Naive B cell (primary cell): ENCODE measurements at places on chromosomes 7 and 10.

DNA sequence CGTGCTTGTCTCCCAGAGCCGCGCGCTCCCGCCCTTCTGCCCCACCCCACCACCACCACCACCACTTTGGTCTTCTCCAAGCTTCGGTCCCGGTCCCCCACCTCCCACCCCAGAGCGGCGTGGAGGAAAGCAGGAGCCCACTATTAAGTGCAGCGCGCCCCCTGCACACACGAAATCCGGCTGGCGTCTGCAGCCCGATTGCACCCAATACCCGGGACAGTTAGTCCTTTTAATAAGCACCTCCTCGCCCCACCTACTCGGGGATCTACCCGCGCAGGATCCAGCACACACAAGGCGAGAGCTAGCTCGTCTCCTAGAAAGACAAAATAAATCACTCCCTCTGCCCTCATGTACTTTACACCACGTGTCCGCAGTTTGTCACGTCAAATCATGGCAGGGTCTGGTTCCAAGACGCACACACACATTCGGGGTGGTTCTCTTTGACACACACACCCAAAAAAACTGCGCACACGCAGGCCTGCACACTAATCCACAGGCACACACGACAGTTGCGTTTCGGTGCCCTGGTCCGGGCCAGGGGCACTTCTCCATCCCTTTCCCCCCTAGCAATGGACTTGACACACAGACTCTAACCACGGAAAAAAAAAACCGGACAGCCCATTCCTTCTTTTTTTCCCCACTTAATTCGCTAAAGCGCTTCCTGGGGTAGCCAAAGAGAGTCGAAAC lies 1.6 kb downstream of the SFMBT2 start:
- DNase-seq = peak; percentile 43

DNA sequence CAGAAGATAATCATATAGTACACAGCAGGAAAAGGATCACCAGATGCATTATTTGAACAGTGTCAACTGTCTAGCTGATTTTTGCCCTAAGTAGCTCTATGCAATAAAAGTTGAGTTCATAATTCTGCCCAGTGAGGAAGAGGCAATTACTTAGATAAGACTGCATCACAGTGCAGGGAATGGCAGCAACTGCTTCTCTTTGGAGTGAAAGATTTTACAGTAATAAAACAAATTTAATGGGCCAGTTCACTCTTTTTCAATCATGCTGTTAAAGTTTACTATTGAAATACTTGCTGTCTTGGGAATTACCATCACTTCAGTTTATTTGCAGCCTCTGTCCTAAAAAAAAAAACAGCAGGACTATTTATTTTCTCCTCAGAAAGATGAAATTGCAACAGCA lies 907.9 kb downstream of the ANKRD7 start:
- DNase-seq = no peak

GRCh38 chr7:135939261-135939812 lies 37.8 kb downstream of the MTPN start:
- DNase-seq = no peak

DNA sequence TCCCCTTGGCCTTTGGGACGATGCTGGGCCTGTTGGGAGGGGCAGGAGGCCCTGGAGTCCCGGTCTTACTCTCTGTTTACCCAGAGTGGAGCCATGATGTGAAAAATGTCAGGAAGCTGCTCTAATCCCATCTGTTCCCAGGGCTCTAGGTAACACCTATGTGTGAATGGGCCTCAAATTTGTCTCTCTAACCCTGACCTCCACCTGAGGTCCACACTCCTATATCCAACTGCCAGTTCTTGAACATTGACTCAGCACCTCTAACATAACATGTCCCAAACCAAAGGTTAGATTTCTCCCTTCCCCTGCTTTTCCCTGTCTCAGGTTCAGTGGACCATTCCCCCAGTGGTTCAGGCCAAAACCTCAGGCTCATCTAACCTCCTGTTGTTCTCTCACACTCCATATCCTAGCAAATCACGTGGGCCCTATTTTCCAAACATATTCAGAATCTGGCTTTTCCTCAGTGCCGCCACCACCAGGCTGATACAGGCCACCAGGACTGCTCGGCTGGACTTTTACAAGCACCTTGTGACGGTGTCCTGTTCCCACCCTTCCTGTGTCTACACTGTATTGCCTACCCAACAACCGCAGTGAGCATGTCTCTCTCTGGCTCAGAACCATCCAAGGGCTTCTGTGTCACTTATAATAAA lies 130.6 kb downstream of the ATXN7L1 start:
- no peak for DNase-seq

- peak; percentile 65 for DNase-seq
Measured at GRCh38 chr7:2719007-2719406, 31.0 kb downstream of the AMZ1 start.

DNA sequence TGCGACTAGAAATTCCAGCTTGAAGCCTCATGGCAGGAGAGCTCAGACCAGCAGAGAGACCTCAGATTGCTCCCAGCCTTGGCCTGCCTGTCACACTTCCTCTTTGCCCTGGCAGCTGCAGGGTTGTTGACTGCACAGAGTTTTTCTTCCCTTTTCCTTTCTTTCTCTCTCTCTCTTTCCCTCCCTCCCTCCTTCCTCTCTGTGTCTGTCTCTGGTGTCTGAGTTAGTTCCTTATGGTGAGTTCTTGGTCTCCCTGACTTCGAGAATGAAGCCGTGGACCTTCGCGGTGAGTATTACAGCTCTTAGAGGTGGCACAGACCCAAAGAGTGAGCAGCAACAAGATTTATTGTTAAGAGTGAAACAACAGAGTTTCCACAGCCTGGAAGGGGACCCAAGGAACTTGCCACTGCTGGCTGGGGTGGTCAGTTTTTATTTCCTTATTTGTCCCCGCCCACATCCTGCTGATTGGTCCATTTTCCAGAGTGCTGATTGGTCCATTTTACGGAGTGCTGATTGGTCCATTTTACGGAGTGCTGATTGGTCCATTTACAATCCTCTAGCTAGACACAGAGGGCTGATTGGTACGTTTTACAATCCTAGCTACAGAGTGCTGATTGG lies 266.3 kb downstream of the RPS24 start:
- DNase-seq = peak; percentile 62

DNA sequence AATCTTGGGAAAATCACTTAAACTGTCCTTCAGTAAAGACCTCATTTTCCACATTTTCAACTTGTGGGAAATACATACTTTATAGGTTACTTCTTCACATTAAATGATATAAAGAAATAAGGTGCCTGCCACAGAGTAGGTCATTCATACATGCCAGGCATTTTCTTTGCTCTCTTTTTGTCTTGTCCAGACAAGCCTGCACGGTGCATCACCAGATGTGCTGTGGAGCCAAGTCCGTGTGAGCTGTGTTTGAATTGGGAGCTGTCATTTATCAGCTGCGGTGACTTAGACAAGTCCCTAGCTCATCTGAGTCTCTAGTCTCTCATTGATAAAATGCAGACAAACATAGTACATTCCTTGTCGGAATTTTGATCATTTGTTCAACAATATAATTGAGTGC lies 432.9 kb downstream of the SORCS3 start:
- DNase-seq = no peak

GRCh38 chr10:34721208-34721840 lies 93.8 kb downstream of the PARD3 start:
- no peak for DNase-seq

DNA sequence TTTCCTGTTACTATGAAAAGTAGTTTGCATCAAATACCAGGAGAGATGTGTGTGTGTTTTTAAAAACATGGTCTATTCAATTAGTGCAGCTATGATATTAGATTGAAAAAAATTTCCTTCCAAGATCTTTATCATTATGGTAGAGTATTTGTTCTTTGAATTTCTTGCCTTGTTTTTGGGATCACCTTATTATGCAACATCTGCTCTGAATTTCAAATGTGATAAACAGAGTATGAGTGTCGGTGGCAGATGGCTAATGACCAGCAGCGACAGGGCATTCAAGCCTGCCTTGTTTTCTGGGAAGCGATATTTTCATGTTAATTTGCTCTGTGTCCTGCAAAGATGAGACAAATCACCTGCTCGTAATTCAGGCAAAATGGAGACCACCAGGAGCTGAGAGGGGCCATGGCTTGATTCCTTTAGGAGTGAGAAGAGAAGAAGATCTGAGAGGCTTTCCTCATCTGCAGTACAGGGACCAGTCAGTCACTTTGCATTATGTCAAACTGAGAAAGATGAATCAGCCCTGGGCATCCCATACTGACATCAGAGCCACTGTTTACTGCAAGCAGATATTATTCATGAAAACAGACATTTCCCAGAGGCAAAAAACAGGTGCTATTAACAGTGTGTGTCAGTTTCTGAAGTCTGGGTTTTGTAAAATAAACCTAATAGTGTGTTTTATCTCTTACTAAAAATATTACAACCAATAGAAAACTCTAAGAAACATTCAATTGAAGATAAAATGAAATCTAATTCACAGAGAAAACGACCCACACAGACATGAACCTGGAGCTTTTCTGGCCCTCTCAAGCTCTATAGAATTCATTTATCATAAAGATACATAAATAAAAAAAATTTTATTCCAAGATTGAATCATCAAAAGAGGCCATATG lies 67.6 kb downstream of the CDK6 start:
- DNase-seq = no peak

- no peak for DNase-seq
Measured at GRCh38 chr7:33287738-33288137, 158.4 kb downstream of the BBS9 start.

DNA sequence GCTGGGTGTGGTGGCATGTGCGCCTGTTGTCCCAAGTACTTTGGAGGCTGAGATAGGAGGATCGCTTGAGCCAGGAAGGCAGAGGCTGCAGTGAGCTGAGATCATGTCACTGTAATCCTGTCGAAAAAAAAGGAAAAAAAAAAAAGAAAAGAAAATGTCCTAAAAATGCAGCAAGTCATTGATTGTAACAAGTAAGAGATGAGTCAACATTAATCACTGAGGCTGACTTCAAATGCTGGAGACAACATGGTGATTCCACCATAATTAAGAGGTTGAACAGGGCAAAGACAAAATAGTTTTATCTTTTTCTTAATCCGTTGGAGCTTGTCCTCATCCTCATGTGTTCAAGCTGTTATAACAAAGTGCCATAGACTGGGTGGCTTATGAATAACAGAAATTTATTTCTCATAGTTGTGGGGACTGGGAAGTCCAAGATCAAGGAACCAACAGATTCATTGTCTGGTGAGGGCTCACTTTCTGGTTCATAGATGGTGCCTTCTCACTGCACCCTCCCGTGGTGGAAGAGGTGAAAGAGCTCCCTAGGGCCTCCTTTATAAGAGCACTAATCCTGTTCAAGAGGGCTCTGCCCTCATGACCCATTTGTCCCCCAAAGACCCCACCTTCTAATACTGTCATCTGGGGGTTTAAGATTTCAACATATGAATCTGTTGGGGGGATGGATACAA lies 60.3 kb downstream of the TBXAS1 start:
- DNase-seq = no peak

DNA sequence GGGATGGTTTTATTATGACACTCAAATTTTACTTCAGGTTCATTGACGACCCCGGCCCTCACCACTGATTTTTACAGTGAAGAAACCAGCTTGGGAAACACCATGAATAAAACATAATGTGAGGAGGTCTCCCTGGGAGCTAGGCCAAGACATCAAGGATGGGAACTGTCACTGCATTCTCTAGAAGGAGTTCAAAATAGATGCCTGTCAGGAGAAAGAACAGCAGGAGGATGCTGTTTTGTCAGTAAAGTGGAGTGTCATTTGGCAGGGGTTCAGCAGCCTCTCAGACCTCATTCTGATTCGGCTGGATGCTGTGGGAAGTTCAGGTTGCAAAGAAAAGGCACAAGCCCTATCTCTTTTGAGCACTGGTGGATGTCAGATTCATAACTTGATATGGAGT lies 360.3 kb upstream of the C7orf33 start:
- DNase-seq = no peak

- DNase-seq = peak; percentile 3
Measured at GRCh38 chr7:105759670-105760550, 116.5 kb downstream of the ATXN7L1 start.

DNA sequence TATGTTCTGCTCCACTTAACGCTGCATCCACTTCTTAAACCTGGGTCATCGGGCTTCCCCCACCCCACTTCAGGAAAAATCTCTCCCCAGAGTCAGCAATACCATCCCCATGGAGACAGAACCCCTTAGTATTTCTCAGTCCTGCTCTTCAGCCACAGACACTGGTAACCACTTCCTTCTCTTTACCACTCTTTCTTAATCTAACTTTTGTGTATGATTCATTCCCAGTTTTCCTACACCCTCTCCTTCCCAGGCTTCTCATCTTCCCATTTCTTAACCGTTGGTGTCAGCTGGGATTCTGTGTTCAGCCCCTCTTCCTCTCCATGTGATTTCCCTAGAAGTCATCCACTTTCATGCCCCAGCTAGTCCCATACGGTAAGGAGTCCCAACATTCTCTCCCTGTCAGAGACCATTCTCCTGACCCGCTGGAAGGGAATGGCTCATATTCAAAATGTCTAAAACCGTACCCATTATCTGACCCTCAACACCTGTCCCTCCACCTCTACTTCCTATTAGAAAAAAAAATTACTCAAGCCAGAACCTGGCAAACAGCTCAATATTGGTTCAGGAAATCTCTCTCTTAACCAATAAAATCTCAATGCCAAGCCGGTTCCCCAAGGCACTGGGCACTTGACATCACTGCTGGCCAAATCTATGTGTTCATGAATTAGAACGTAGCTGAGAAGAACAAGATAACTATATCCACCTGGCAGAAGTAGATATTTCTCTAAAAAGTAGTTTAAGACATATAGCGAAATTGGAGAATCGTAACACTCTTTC lies 89.4 kb downstream of the DGKI start:
- DNase-seq = no peak

GRCh38 chr7:101231644-101232043 lies 6.0 kb downstream of the CLDN15 start:
- no peak for DNase-seq

- DNase-seq = no peak
Measured at GRCh38 chr10:75107756-75108683, 3.4 kb upstream of the SAMD8 start.

GRCh38 chr10:125081931-125082330 lies 78.4 kb downstream of the CTBP2 start:
- no peak for DNase-seq

GRCh38 chr10:116055252-116055916 lies 217.6 kb downstream of the GFRA1 start:
- DNase-seq = no peak

DNA sequence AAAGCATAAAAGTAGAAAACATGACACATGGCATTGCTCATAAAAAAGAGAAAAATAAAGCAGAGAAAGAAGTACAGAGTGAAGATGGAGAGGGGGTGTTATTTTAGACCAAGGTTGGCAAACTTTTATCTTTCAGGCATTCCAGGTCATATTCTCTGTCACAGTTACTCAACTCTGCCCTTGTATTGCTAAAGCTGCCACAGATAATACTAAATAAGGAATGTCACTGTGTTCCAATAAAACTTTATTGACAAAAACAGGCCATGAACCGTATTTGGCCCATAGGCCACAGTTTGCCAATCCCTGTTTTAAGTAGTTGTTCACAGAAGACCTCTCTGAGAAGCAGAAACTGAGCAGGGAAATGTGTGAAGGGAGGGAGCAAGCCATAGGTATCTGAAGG lies 167.4 kb downstream of the GLI3 start:
- no peak for DNase-seq
